ENCODE measurements at places on chromosomes 13 and 19.

DNA sequence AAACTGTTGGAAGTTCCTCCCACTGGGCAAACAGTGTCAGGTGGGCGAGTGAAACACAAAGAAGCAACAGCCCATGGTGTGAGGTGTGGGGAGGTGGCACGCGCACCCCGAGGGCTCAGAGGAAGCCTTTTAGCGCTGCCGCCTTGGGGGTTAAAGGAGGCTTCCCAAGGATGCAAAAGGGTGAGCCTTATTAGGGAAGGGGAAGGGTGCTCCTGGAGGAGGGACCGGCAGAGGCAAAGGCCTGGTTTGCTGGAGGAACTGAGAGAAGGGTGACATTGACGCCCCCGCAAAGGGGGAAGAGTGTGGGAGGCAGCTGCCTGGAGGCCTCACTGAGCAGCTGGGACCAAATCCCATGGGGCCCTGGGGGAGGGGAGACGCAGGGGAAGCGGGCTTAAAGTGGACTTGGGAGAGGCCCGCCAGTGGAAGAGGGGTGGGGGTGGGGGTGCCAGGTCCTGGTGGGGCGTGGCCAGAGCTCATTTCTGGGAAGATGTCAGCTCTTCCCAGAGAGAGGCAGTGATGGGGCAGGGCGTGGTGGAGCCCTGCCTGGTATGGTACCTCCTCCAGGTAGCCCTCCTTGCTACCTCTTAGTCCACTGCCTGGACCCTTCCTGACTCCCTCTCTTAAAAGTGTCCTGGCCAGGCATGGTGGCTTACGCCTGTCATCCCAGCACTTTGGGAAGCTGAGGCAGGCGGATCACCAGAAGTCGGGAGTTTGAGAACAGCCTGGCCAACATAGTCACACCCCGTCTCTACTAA, 12.0 kb upstream of the FCHO1 start:
- no peak for DNase-seq

DNA sequence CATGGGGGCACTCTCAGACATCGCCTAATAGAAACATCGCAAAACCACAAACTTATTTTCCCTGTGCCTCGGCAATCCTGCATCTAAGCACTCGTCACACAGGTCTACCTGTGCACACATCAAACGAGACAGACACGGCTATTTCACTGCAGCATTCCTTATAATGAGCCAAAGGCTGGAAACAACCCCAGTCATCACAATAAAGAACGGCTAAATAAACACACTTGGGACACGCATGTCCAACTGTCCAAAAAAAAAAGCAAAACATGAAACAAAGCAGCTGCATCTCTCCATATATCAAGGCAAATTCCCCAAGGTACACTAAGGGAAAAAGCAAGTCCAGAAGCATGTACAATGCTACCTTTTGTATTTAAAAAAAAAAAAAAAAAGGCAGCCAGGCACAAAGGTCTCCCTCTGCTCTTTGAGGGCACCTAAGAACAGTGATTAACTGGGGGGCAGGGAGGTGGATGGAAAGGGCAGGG, 27.2 kb upstream of the CCNP start:
- DNase-seq, result no peak

DNA sequence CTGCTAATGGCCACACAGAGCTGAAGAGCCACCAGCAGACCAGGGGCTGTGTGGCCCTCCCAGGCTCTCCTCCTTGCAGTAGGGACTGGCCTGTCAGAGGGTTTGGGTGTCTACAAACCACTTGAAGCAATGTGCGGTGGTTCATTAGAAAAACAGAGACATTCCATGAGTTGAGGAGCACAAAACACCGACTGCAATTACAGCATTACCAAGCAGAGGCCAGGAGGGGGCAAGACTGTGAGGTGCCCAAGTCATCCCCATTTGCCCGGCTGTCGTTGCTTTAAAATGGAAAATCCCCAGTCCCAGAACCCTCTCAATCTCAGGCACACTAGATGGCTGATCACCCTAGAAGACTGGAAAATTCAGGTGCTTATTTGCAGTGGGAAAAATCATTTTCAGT, 15.0 kb downstream of the TMTC4 start:
- no peak for DNase-seq

GRCh38 chr19:45245334-45245787, at the start of gene EXOC3L2:
Gene EXOC3L2, minus strand, starts transcription at chr19:45245407. Its CDS starts 6,362 bp downstream, at chr19:45239045.
- no peak for DNase-seq

GRCh38 chr19:35993923-35994598, 927 bp upstream of the SDHAF1 start:
- DNase-seq, result peak; percentile 42

DNA sequence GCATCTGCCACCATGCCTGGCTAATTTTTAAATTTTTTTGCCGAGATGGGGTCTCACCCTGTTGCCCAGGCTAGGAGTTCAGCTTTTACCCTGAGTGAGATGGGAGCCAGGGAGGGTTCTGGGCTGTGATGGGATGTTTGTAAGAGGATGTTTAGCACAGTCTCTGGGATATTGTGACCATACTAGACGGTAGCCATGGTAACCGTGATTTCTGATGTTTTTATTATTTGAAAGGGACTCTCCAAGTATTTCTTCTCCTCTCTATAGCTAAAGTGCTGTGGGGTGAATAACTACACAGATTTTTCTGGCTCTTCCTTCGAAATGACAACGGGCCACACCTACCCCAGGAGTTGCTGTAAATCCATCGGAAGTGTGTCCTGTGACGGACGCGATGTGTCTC, 10.4 kb downstream of the TSPAN16 start:
- DNase-seq, result no peak

- no peak for DNase-seq
These were observed 763 bp downstream of the POLD1 start for GRCh38 chr19:50384685-50385535.

- no peak for DNase-seq
These were observed 11.3 kb upstream of the FFAR2 start for GRCh38 chr19:35436477-35437405.

- DNase-seq, result no peak
These were observed 21.1 kb upstream of the CFAP97D2 start for GRCh38 chr13:114157869-114158495.

- DNase-seq, result peak; percentile 47
These were observed 3.8 kb downstream of the RAB8A start for GRCh38 chr19:16115301-16116039.

DNA sequence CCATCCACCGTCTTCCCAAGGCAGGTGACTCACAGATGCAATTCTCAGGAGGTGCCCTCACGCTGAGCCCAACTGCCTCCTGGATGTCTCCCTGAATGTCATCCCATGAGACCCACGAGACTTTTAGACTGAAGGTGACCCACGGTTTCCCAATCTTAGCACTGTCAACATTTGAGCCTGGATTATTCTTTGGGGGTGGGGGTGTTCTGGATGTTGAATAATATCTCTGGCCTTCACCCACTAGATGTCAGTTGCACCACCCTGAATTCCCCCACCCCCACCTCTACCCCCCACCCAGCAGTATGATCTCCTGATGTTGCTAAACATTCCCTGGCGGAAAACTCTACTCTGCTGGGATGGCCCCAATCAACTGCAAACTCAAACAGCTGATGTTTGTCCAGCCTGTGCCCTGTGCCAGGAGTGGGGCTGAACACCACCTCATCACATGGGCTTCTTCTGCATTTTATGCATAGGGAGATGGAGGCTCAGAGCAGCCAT, 2.2 kb upstream of the CYP4F22 start:
- DNase-seq, result no peak

- no peak for DNase-seq
These were observed 27.2 kb downstream of the GPX4 start for GRCh38 chr19:1130771-1131717.

- no peak for DNase-seq
These were observed 739.9 kb downstream of the DIAPH3 start for GRCh38 chr13:59423708-59424340.

- DNase-seq, result no peak
These were observed 561.0 kb downstream of the TBC1D4 start for GRCh38 chr13:74920920-74921319.

DNA sequence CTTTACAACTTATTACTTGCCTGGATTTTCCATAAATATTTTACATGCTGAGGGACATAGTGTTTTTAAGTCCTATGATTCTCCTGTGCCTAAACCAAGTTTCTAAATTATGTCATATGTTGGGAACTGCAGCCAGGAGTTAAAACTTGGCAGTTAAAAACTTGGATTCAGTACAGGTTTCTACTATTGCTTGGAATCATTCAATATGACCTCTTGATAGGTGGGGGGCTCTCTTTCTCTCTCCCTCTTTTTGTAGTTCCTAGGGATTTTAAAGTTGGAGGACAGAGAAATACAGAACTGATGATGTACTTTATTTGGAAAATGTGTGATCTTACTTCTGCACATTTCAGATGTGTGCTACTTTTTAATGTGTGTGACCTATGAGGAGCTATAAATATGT, 4.7 kb downstream of the CSNK1A1L start:
- DNase-seq, result no peak

DNA sequence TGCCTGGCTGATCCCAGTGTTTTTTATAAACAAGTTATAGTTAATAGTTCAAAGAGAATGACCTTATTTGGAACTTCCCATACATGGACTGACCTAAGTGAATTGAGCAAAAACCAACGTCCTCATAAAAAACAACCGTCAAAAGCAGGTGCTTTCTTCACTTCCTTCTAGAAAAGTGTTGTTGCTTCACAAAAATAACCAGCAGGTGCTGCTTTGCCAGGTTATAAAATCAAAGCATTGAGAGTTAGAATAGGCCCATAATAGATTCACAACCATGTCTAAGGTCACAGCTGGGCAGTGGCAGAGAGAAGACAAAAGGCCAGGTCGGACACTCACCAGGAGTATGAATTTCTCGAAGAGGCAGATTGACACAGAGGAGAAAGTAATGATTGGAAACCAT, 9.5 kb downstream of the RUBCNL start:
- DNase-seq, result no peak

- no peak for DNase-seq
These were observed 21.4 kb downstream of the LCP1 start for GRCh38 chr13:46160471-46161066.

DNA sequence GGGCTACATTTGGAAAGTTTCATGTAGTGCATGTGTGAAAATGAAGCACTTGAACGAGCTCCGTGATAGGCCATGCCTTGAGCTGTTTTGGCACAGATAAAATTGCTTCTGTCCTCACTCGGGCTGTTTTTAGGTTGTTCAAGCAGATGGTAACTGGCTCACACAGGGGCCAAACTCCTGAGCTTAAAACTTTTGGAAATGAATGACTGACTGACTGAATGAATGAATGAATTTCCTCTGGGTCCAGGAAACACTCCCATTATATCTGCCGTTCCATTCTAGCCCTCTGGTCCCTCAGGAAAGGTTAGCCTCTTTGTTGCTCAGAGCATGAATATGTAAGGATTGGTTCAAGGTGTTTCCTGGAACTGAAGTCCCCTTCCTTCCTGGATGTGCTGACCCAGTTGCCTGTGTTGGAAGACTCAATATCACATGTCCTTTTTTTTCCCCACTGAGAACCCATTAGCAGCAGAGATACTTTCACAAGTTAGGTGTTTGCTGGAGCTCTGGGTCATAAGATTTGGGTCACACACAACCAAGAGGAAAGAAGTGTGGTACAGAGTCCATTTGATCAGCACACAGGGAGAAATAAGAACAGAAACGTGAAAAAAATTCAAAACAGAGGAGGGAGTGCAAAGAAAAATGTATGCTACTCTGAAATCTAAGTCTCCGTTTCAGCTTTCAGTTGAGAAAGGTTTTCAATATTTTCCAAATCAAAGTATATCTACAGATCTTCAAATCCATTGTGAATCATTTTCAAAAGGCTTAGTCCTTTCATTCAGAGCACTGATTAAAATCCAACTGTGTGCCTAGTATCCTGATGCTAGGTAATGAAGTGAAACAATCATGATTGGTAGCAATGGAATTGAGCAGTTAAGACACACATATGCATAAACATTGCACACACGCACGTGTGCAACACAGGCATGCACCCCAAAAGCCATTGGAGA, 18.9 kb downstream of the MBNL2 start:
- DNase-seq, result no peak

DNA sequence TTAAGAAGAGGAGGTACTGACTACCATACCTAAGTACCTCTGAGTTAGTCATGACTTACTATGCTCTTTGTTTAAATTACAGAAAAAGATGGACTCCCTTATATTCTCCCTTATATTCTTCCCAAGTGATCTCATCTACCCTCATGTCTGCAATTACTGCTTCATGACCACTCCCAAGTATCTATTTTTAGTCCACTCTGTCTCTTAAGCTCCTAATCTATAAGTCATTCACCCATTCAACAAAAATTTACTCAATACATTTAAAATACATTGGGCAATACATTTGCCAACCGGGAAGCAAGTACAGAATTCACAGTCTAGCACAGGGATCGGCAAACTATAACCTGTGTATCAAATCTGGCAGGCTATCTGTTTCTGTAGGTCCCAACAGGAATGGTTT, 42.6 kb downstream of the KPNA3 start:
- DNase-seq, result no peak

DNA sequence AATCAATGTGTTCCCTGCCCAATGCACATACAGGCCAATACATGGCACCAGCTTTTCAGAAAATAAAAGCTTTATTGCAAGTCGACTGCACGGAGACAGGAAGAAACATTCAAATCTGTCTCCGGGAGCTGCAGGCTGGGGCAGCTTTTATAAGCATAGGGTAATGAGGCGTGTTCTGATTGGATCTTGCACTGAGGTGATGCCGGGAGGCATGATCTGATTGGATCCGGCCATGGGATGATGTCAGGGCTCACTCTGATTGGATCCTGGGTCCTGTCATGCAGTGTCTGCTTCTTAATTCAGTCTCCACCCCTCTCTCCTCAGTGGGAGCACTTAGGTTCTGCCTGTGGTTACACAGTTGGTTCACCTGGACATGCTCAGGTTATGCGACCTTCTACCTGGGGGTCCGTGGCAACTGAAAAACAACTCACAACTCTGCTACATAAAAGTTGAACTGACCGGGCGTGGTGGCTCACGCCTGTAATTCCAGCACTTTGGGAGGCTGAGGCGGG, 11.8 kb upstream of the FBN3 start:
- peak; percentile 3 for DNase-seq

DNA sequence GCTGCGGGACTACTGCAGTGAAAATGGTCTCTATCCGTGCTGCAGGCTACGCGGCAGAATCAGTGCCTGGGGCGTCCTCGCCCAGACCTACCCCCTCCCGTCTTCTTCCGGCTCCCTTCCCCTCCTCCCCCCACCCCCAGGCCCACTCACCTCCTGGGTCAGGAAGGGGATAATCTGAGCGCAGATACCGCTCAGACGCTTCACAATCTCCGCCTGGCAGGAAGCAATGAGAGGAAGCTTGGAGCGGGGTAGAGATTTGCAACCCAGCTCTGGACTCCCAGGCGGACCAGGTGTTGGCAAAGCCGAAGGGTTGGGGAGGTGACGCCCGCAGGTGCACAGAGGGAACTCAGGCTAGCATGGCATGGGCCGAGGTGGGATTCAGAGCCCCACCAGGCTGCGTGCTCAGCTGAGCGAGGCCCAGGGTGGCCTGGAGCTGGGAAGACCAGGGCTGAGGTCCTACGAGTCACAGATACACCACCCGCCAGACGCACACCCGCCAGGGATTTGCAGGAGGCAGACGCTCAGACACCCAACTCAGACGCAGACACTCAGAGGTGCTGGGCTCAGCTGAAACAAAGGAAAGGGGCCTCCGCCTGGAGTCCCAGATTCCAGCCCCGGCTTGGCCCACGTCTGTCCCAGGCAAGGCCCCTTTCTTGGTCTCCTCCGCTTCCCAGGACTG, 4.1 kb downstream of the TLE2 start:
- no peak for DNase-seq

GRCh38 chr13:84332346-84332745, 450.1 kb upstream of the SLITRK1 start:
- DNase-seq, result no peak

Data from anterior cingulate cortex (tissue), 58 donors.